ENCODE measurements at places on chromosomes 4 and X.
A peak's percentile ranks its signal among the peaks of the same experiment; 100 is the strongest.

DNA sequence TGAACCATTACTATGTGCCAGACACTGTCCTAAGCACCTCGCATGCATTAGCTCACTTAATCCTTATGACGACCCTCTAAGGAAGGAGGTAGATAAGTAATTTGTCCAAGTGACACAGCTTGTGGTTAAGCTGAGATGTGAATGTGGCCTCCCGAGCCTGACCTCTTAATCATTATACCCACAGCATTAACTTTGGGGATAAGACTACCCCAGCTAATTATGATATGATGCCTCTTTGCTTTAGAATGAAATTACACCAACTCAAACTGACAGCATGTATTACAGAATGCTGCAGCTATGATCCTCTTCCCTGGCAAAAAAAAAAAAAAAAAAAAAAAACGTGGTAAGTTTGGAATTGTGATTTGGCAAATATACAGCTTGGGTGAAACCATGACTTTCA lies 53.5 kb downstream of the APBB2 start:
- no peak for DNase-seq

DNA sequence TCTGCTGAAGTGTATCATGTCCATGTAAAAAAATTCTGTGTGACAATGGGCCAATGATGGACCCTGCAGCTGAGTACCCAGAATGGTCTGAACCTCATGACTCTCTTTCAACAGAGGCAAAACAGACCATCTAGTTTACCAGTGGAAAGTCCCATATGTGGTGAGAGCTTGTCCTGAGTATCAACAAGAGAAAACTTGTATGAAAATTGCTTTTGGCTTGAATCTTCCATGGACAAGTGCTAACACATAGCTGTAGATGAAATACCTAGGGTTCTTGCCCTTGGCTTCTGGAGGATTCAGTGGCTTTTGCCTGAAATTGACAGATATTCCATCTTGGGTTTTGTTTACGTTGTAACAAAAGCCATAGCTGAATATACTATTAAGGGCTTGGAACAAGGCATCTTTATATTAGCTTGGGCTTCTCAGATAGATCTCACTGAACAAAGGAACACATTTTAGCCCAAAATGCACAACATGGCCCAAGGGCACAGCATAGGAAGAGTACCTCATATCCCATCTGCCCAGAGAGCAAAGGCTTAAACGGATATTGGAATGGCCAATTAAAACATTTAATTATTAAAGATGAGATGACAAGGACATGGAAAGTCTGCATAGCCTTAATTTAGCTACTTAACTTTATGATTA lies 128.5 kb upstream of the HPGD start:
- DNase-seq: no peak

DNA sequence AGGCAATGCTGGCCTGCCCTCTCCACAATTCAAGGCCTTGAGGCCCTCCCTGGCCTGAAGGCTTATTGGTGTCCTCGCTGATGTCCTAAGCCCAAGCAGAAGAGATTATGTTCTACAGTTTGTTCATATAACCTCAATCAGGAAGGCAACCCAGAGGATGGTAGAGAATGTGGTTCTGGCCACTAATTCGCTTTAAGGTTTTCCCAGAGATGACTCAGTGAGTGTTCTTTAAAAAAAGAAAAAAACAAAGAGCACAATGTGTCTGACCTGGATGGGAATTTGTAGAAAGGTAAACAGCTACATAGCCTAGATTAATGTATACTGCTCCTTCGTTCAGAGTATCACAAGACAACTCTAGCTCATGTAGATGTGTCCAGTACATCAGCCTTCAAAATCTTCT lies 66.0 kb downstream of the MANBA start:
- DNase-seq: no peak

DNA sequence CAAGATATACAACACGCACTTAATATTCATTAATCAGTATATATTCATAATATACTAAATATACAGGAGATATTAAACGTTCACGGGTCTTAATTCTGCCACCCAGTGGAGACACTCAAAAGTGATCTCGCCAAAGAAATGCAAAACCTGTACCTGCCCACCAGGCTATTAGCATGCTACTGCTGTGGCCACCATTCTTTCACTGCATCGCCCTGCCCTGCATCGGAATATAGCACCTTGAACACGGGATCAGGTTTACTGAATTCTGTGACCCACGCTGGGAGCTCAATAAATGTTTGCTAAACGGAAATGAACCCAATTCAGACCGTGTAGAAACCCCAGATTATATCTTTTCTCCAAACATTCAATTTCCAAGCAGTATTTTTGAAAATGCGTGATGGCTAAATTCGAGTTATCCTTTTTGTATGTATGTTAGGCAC lies 840 bp upstream of the CLCN3 start:
- DNase-seq: peak; percentile 77

GRCh38 chr4:2436301-2436700 lies 17.5 kb downstream of the CFAP99 start:
- DNase-seq: no peak

GRCh38 chr4:77268108-77268507 lies 111.1 kb downstream of the CCNG2 start:
- no peak for DNase-seq

DNA sequence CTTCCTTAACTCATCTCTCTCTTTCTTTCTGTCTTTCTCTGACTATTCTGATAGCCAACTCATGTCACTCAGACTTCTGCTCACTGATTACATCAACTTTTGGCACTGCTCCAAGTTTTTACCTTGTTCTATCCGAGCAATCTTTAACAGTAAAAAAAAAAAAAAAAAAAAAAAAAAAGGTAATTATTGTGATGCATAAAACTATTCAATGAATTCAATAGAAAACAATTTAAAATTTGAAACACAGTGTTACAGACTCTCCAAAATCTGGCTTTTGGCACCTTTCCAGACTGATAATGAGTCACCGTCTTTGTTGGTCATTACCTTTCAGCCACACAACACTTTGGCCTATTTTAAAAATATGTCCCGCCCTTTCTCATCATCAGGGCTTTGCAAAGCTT lies 229.5 kb downstream of the GALNTL6 start:
- DNase-seq: no peak

DNA sequence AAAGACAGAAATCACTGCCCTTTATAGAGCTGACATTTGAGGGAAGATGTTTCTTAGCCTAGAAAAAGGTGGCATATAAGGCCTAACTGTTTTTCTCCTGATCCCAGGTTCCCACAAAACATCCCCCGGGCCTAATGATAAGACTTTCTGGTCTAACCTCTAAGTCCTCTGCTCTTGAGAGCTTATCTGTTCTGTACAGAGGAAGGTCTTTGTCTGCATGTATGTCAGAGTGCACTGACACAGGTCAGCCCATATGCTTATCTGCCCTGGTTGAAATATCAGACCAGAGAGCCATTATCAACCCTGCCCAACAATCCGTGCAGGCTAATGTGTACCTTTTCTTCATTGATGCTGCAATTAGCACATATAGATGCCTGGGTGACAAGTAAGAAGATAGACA lies 76.2 kb downstream of the ARHGEF9 start:
- DNase-seq: no peak

DNA sequence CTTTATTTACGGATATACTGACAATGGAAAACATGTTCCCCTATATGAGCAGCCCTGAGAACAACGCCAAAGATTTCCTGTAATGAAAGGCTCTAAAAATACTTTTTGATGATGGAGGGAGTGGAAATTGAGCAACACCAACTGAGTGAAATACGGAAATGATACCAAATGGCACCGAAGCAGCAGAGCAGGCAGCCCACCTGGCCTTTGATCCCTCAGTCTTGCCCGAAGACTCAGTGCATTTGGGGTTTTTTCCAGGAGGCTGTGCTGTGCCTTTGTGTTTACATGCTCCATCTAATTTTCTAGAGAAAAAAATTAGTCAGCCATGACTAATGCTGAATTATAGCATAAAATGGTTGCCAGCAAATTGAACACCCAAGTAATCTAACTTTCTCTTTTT lies 169.9 kb upstream of the RBPJ start:
- DNase-seq: no peak

- no peak for DNase-seq
These were observed 143.5 kb upstream of the LNX1 start for GRCh38 chr4:53734584-53735353.

DNA sequence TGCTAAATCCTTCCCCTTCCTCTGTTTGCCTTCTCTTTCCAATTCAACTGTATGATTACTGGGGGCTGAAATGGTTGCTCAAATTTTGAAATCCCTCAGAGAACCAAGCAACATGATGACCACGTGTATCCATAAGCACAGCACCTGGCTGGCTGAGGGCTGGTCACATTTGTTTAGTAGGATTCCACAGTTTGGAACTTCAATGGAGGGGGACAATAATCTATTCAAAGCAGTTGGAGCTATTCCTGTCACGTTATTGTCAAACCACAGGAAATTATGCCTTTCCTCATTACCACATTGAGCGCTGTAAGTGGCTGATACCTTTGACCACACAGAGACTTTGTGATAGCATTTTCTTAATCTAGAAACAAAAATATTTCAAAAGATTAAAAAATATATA lies 7.0 kb downstream of the TMSB4X start:
- no peak for DNase-seq

DNA sequence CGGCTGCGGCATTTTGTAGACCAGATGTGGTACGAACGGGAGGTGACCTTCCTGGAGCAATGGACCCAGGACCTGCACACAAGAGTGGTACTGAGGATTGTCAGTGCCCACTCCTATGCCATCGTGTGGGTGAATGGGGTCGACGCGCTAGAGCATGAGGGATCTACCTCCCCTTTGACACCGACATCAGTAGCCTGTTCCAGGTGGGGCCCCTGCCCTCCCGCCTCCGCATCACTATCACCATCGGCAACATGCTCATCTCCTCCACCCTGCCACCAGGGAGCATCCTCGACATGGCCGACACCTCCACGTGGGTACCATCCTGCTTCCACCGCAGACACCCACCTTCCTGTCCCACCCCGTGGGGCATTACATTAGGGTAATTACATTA lies 46.2 kb downstream of the SMARCA5 start:
- no peak for DNase-seq

GRCh38 chr4:70808151-70808550 lies 31.5 kb downstream of the GRSF1 start:
- no peak for DNase-seq

DNA sequence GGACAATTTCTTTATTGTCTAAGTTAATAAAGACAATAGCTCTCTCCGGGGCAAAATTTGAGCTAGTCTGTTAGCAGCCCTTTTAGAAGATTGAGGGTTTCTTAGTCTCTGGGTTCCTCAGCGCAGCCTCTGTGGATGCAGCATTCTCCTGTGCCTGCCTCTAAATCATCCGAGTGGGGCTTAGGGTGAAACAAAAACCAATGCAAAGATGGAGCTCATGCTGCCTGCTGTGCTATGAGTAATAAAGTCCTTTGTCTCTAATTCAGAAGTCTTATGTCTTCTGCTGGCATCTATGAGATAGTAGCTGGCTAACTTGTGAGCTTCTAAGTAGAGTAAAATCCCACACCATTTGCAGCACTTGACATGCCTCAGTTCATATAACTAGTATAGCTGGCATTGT lies 67.9 kb downstream of the ANKRD50 start:
- DNase-seq: no peak

DNA sequence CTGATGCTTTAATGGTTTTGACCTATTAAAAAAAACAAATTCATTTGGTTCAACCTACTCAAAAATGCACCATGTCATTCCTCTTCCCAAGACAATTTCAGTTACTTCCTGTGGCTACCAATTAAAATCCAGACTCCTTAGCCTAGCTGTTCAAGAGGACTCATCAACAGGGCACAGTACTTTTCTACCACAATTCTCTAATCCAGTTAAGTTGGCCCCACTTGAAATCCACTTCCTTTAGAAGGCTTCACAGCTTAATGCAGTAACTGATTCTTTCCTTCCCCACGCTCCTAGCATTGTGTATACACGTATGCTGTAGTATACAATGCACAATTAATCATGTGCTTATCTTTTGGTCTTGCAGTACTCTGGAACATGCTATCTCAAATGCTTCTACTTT lies 129.8 kb downstream of the UGT8 start:
- DNase-seq: no peak

DNA sequence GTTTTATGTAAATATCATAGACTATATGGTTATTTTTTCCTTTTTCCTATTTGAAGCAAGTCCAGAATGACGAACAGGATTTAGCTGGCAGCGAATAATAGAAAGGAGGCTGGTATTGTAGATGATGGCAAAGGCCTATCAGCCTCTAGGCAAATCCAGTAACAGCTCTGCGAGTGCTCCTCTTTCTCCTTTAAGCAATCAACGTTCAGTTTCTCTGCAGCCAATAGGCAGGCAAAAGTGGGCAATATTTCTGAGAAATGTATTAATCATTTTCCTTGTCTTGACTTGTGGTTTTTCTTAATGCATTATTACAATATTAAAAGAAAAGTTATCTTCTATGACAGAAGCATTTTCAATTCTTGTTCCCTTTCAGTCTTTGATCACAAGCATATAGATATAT lies 183.3 kb downstream of the SH3KBP1 start:
- DNase-seq: no peak

DNA sequence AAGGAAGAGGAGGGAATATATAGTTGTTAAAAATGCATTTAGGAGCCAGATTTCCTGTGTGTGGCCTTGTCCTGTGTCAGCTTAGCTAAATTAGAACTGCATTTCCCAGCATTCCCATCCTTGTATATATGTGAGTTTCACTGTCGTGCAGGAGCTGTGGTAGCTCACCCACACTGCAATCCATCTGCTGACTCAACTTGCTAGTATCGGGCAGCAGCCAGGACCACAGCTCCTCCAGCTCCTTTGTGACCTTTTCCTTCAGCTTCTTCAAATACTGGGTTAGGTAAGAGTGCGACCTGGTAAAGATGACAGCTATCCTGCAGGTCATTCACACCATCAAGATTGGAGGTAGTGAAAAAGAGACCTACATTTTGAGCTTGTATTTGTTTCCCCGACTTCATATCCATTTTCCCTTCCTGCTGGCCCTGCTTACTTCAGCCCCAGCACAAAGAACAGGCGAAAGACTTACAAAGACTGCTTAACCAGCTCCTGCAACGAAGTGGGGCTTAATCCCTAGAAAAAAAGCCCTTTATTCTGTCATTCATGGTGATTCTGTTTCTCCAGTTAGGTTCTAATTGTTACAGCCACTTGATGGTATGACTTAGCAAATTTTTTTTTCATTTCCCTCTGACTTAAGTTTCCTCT lies 11.4 kb downstream of the ASIC5 start:
- DNase-seq: peak; percentile 27

GRCh38 chrX:154436374-154436982 lies 476 bp upstream of the GDI1 start:
- no peak for DNase-seq

- no peak for DNase-seq
These were observed 111.8 kb upstream of the FRMPD4 start for GRCh38 chrX:12026481-12026880.

DNA sequence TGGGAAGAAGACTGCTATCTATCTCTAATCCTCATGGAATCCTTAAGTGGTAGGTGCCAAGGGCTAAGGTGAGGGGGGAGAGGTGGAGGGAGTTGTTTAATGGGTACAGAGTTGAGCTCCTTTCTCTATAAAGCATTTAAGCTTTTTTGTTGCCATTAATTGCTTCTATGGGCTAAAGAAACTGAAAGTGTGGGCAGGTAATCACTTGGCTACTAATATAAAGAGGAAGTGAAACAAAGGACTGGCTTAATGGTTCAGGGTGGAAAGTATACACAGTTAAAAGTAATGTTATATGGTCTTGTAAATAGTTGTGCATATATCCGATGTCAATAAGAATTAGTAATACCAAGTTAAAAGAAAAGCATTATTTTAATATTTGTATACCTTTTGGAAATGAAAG lies 83.9 kb downstream of the POLA1 start:
- no peak for DNase-seq

- DNase-seq: no peak
These were observed 93.9 kb downstream of the CEP44 start for GRCh38 chr4:174377613-174378012.

All from T47D (cell line).